ENCODE measurements at places on chromosomes 1 and 21.
A peak's percentile ranks its signal among the peaks of the same experiment; 100 is the strongest.

DNA sequence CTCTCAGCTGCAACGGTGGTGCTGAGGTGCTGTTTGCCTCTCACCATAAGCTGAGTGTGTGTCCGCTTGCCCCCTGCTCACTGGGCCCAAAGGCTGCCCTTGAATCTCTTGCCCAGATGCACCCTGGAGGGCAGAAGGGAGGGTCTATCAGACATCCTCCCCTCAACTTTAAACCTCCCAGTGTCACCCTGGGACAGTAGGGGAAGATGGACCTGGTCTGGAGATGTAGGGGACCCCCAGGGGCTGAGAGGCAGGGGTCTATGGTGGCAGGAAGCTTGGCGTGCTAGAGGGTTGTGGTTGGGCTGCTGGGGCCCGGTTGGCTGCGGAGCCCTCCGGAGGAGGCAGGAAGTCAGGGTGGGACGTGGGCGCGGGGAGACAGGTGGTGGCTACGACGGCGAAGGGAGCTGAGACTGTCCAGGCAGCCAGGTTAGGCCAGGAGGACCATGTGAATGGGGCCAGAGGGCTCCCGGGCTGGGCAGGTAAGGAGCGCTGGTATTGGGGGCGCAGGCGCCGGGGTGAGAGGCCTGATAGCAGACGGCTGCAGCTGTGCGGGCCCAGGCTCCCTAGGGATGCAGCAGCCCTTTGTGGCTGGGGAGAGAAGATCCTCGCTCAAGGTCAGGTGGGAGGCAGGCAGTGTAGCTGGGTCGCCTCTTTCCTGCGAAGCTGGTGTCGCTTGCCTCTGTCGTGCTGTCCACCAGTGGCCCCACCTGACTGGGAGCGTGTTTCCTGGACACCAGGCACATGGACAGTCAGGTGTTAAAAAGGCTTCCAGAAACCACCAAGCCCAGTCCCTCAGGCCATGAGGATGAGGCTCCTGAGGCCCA is at the start of gene LCK:
LCK (plus strand) TSS at position 373 of the 824 bp plus-strand sequence. CDS start 23,065 bp downstream, outside the sequence.
- peak; percentile 73 for DNase-seq

DNA sequence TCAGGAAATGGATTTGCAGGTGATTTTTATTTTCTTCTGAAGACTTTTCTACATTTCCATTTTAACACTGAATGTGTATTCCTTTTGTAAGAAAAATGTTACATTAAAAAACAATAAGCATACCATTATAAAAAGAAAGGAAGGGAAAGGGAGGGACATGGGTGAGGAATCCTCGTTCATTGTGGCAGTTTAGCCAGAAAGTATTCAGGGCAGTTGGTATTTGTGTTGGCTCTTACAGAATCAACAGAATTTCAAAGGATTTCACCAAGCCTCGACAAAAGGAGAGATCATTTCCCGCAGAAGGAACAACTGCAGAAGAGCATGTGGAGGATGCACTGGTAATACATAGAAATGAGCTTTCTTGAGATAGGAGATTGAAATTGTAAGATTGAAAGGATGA is 35.0 kb downstream of the PLD5 start:
- DNase-seq = no peak

- no peak for DNase-seq
These were observed 9.0 kb downstream of the DDX59 start for GRCh38 chr1:200660719-200661118.

DNA sequence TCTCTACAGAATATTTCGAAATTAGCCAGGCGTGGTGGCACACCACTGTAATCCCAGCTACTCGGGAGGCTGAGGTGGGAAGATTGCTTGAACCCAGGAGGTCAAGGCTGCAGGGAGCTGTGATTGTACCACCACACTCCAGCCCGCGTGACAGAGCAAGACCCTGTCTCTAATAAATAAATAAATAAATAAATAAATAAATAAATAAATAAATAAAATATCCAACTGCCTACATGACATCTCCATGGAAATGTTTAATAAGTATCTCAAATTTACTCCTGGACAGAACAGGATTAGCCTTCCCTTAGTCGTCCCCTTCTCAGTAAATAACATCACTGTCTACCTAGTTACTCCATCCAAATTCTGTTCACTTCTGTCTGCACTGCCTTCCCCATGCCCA is 29.0 kb upstream of the KCNN3 start:
- no peak for DNase-seq

DNA sequence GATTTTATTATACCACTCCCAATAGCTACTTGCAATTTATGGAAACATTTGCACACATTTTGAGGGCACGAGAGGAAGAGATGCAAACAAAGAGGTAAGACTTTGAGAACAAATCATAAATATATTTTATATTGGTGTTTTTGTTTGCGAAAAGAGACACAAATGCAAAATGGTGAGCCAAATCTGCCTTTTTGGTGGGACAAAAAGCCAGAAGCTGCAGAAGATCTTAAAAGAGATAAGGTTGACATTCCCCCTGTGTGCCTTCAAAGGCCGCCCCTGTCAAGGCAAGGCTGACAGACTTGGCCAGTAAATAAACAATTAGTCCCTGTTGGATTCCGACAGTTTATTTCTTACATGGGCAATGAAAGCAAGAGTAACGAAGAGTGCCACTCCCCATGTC is 122.8 kb downstream of the LBR start:
- no peak for DNase-seq

DNA sequence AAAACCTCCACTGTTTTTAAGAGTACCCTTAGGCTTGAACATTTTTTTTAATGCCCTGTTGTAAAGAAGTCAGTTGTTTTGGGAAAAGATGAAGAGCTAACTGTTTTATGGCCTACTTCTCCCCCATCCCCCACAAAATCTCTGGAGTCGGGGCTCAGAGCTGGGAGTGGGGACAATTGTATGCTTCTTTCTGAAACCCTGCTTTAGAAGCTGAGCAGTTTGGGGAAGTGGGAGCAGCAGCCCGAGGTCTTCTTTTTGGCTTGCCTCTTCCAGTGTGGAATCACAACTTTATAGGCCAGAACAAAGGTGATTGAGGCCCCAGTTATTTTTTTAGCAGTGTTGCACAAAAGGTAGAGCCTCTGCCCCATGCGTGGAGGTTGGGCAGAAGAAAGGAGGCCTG is 25.2 kb downstream of the PPP2R5A start:
- no peak for DNase-seq

GRCh38 chr1:11682799-11683198 is 1.9 kb upstream of the MAD2L2 start:
- DNase-seq = no peak

Measured in CD4-positive, alpha-beta T cell treated with Interleukin-6 at 100 ng/mL for 8 hours (primary cell).